Occipital lobe (tissue), 3 donors: ENCODE measurements at places on chromosomes 5 and 9.

DNA sequence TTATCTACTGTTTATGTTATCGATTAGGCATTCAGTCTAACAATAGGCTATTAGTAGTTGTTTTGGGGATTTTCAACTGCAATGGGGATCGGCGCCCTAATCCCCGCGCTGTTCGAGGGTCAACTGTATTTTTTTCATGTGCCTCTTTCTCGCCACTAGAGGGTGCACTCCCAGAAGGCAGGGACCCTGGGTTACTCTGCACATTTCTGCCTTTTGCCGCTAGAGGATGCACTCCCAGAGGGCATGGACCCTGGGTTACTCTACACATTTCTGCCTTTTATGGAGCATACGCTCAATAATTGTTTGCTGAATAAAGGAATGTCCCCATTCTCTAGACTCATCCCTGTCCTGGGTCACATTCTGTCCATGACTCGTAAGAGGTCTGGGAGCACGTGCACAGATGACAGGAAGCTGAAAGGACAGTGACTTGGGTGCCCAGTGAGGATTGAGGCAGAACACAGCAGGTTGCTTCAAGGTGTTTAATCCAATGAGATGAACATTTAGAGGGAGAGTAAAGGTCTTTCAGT, 27.9 kb upstream of the RECK start:
- no peak for DNase-seq

GRCh38 chr5:180684623-180685161, 35.3 kb upstream of the FLT4 start:
- DNase-seq = no peak

DNA sequence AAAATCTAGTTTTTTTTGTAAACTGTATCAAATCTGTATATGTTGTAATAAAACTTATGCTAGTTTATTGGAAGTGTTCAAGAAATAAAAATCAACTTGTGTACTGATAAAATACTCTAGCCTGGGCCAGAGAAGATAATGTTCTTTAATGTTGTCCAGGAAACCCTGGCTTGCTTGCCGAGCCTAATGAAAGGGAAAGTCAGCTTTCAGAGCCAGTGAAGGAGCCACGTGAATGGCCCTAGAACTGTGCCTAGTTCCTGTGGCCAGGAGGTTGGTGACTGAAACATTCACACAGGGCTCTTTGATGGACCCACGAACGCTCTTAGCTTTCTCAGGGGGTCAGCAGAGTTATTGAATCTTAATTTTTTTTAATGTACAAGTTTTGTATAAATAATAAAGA, 24.3 kb downstream of the HMGCR start:
- DNase-seq = no peak

GRCh38 chr5:29089591-29090130, 2051.3 kb upstream of the CDH9 start:
- no peak for DNase-seq

GRCh38 chr5:57298295-57298984, 124.6 kb downstream of the GPBP1 start:
- DNase-seq = peak; percentile 55

- DNase-seq = no peak
Observed at GRCh38 chr5:6328173-6328572, 50.2 kb downstream of the MED10 start.

GRCh38 chr9:98291820-98292219, 36.4 kb upstream of the TBC1D2 start:
- DNase-seq = no peak

- DNase-seq = no peak
Observed at GRCh38 chr9:122337556-122337929, 33.3 kb upstream of the PTGS1 start.

DNA sequence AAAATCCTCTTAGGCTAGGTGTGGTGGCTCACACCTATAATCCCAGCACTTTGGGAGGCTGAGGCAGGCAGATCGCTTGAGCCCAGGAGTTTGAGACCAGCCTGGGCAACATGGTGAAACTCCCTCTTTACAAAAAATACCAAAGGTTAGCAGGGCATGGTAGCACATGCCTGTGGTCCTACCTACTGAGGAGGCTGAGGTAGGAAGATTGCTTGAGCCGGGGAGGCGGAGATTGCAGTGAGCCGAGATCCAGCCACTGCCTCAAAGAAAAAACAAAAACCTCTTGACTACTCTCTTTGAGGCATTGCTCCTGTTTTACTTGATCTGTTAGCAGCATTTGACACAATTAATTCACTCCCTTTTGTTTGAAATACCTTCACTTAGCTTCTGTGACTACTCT, 20.7 kb downstream of the KIF2A start:
- no peak for DNase-seq

GRCh38 chr5:112419164-112419985, at the start of gene EPB41L4A:
Gene EPB41L4A (minus strand): TSS chr5:112419277. CDS start chr5:112419039, 238 bp downstream.
- no peak for DNase-seq

- DNase-seq = no peak
Observed at GRCh38 chr9:591292-591691, 250.2 kb upstream of the DMRT1 start.

DNA sequence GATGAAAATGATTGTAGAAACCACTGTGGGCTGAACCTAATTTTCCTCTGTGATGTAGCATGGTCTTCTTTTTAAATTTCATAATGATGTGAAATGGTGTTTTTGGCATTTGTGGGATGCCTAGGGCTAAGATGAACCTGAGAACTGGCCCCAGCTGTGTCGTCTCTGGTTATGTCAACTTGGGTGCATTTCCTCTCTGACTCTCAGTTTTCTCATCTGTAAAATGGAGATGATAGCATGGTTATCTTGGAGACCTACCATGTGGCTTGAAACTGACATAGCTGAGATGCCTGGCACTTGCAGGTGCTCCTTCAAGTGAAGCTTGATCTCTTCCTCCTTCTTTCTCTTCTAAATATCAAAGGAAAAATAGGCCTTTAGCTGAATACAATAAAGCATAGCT, 77.8 kb downstream of the BOD1 start:
- no peak for DNase-seq

DNA sequence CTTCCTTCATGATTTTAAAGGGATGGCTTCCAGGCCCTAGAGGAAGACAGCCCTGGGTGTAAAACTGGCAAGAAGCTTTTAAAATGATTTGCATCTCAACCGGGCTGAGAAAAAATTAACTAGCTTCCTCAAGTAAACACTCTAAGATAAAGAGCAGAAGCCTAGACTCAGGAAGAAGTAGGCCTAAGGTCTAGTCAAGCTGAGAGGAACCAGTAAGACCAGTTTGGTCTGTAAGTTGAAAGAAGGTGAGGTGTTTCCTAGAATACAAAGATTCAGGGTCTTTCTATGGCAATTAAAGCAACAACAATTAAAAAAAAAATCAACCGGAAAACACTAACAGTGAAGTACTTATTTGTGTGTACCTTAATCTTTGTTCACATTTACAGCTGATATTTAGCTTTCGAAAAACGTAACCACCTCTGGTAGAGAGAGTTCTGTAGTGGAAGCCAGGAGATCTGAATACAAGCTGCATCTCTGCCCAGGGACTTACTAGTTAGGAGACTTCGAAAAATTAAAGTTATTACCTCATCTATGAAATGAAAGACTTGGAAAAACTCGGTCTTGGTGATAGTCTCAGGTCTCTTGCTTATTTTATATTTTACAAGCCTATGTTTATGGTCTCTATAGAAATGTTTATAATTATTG, 75.7 kb downstream of the TUSC1 start:
- no peak for DNase-seq

- DNase-seq = no peak
Observed at GRCh38 chr5:139662617-139663016, 14.5 kb downstream of the CXXC5 start.
